NCI-H187 treated with DMSO at 0.1 percent for 48 hours (cell line): ENCODE measurements at places on chromosomes 7 and 10.

DNA sequence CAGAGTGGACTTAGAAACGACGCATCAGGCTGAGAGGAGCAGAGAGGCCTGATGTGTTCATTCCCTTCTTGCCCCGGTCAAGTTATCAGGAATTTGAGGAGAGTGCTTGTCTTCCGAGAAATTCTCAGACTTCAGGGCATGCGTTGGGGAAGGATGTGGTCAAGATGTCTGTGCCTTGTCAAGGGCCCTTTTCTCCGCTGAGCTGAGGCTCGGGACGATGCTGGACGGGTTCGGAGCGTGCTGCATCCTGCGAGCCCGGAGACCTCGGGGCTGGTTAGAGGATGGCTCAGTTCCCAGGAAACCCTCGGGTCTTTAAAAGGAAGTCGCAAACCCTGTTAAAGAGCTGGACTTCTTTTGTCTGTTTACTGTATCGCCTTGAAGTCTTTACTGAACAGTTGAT, 325.4 kb downstream of the ADARB2 start:
- DNase-seq = no peak

GRCh38 chr10:132910901-132911785, 31.2 kb downstream of the CFAP46 start:
- DNase-seq = no peak

GRCh38 chr10:60711496-60711895, 66.8 kb upstream of the CDK1 start:
- DNase-seq = no peak

- DNase-seq = no peak
Observed at GRCh38 chr7:42285383-42285824, 48.4 kb upstream of the GLI3 start.

DNA sequence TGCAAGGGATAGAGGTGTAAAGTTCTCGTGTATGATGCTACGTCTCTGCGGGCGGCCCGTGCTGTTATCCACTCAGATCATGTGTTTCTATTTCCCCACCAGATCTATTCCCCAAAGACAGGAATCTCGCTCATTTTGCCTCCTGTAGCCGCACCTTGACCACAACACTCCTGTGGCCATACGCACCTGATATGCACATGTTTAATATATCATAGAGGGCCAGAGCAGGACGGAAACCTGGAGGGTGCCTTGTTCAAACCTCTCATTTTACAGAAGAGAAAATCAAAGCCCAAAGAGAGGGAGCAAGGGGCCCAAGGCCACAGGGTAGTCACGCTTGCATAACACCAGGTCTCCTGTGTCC, 37.6 kb downstream of the STRA8 start:
- no peak for DNase-seq

DNA sequence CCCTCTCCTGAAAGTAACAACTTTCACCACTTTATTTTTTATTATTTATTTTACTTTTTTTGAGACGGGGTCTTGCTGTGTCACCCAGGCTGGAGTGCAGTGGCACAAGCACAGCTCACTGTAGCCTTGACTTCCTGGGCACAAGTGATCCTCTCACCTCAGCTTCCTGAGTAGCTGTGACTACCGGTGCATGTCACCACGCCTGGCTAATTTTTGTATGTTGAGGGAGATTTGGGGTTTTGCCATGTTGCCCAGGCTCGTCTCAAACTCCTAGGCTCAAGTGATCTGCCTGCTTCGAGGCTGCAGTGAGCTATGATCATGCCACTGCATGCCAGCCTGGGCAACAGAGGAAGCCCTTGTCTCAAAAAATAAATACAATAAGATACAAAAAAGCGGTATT, 14.9 kb upstream of the SLIT1 start:
- no peak for DNase-seq
